ENCODE measurements at places on chromosomes 2 and 18.

- DNase-seq, result no peak
These were observed 50.5 kb downstream of the SNED1 start for GRCh38 chr2:241048949-241049343.

DNA sequence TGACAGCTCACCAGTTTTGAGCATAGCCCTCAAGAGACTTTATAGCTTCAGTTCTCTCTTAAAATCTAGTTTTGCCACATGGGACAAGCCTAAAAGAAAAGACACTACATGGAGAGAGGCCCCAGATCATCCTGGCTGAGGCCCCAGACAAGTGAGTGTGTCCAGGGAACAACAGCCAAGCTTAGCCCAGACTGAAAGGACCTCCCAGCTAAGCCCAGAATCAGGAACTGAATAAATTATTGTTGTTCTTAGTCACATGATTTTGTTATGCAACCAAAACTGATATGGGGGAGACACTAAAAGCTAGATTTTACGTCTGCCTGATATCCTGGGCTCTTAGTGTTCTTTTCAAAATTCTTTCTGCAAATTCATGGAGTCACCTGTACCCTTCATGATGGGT lies 29.3 kb upstream of the LBH start:
- no peak for DNase-seq

DNA sequence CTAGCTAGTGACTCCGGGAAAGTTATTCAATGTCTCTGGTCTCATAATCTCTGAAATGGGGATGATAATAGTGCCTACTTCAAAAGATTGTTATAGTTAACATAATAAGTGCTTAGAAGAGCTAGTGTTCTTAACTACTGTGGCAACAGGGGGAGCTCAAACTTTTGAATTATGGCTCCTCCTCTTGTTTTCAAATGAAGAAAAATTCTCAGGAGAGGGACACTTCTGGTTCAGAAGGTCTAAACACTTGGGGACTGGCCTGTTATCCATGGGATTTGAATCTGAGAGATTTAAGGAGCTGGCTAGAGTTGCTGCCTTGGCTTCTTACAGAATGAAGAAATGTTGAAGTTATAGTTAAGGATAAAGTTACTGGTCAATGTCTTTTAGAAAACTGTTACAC lies 92.2 kb upstream of the ITGB6 start:
- DNase-seq, result no peak

- DNase-seq, result no peak
These were observed 70.7 kb downstream of the CCDC93 start for GRCh38 chr2:117943013-117943672.

- peak; percentile 98 for DNase-seq
These were observed 136.6 kb upstream of the ZC3H15 start for GRCh38 chr2:186349508-186349907.

Measured in common myeloid progenitor, CD34-positive (primary cell).